Keratinocyte (primary cell): ENCODE measurements at places on chromosomes 7 and 10.

- no peak for DNase-seq
These were observed 61.9 kb downstream of the KLHDC10 start for GRCh38 chr7:130131964-130132875.

DNA sequence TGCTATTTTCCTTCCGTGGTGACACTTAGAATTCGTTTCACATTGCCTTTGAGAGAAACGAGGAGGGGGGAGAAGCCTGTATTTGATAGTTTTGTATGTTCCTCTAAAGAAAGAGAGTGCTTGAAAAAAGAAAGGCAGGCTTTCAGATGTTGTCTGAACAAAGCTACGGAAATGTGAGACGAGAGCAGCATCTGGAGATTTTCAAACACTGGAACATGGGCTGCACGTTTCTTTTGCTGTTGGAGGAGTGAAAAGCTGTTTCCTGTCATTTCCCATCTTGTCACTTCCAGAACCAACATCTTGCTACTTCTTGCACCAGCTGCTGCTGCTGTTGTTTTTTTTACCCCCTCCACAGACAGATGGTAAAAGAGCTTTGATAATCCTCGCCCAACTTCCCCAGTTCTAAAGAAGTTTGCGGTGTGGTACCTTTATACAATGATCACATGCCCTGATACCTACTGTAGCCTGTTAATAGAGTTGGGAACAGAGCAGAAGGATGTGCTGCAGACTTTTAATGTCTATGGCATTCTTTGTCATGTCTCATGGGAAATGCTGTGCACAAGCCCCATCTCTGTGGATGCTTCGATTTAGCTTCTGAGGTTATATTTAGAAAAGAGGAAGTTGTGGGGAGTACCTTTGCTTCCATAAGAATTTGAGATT is 408.1 kb downstream of the AUTS2 start:
- no peak for DNase-seq

GRCh38 chr7:122884186-122884585 is 2.1 kb downstream of the CADPS2 start:
- no peak for DNase-seq

- no peak for DNase-seq
These were observed 1029.5 kb upstream of the LRRN3 start for GRCh38 chr7:110061387-110061786.

DNA sequence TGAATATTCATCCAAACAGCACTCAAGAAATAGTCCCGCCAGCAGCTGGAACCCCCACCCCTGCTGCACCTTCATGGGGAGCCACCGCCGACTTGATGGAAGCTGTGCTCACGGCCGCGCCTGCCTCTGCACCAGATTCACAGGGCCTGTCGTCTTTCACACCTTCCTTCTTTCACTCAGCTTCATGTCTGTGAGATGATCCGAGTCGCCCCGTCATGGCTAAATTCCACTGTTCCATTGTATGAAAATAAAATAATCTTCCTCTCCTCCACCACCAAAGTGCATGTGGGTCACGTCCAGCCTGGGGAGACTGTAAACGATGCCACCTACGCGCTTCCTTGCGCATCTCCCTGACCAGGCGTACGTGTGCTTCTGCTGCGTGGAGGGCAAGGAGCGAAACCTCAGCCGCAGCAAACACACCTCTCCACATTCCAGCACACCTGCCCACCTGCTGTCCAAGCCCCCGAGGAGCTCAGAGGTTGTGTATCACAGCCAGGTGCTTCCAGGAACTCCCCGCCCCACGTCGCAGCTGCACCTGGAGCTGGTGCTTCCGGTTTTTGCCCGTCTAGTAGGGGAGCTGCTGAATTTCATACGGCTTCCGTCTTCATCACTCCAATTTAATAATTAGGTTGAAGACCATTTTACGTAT is 137.0 kb downstream of the PTPRN2 start:
- no peak for DNase-seq

DNA sequence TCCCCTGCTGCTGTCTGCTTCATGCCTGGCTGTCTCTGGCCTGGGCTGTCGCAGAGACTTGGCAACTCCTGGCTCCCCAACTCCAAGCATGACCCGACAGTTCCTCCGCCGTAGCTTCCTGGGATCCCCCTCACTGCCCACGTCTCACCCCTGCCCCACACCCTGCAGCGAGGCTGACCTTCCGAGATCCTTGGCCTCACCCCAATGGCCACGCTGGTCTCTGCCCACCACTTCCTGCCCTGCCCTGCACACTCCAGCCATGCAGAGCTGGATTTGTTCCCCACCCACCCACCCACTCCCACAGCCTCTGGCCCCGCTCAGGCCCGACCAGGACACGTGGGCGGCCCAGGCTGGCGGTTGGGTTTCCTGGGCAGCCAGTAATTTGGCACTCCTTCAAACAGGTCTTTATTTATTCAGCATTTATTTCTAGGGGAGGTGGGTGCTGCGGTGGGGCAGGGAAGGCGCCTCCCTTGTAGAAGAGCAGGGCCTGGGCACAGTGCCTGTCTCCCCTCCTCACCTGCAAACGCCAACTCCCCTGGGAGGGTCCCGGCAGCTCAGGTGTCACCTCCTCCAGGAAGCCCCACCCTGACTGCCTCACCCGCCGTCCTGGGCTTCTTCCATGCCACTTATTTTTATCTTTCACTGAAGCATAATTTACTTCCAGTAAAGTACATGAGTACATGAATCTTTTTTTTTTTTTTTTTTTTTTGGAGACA is 25.5 kb downstream of the GTF2IRD1 start:
- DNase-seq: no peak

DNA sequence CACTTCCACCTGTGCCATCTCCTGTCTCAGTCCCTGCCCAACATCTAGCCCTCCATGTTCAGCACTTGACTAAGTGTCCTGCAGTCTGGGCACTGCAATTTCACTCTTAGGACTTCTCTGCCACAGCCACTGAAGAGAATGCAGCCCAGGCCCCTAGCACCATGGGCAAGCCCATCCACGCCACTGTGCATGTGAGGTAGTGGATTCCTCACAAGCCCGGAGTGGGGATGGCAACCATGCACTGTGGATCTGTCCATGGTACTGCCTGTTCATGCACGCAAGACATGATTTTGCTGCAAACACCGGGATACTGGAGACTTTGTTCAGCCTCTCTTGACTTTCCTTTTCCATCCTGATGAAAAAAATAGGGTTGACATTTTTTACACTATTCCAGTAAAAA is 12.3 kb downstream of the DDC start:
- no peak for DNase-seq

GRCh38 chr10:109959259-109960145 is 36.2 kb upstream of the XPNPEP1 start:
- no peak for DNase-seq

DNA sequence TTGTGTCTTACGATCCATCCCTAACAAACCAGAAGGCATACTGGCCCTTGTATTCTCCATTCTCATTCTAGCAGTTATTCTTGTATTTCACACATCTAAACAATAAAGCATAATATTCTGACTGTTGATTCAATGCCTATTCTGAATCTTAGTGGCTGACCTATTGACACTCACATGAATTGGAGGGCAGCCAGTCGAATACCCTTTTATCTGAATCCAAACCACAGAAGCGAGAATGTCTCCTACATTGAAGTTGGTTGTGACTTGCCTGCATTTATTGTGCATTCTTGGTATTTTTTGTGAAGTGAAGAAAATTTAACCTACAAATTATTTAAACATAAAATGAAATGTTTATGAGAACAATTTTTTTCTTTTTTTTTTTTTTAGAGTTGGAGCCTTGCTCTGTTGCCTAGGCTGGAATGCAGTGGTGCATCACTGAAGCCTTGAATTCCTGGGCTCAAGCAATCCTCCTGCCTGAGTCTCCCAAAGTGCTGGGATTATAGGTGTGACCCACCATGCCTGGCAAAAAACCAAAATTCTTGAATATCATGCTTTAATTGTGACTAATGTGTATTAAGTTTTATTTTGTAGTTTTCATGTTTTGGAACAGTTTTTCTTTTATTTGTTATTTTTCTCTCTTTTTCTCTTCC is 22.7 kb downstream of the EXOC4 start:
- no peak for DNase-seq

DNA sequence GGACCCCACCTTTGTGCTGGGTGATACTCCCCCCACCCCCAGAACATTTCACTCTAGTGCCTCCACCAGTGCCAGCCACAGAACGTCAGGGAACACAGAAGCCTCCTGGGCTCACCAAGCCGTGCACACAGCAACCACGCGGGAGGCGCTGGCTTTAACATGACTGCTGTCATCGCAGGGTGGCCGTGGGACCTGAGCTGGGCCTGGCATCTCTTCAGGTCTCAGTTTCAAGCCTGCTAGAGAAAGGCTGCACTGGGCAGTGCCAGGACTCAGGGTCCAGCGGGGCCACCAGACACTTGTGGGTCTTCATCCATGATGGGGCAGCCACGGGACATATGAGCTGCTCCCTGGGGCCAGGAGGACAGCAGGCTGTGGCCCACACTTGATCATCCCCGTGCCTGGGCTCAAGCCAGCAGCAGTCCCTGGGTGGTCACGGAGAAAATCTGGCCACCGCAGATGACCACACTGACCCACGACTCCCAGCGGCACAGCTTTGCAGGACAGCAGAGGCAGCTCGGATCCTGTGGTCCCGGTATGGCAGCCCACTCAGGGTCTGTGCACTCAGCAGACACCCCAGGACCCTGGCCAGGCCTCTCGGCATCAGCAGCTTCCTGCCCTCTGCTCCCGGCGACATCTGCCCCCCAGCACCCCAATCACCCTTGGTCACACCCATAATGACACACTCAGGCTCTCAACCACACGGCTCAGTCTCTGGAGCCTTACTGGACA is 44.2 kb downstream of the CAMK2B start:
- DNase-seq: no peak

- no peak for DNase-seq
These were observed 100.5 kb downstream of the GLRX3 start for GRCh38 chr10:130236711-130237110.

GRCh38 chr10:69961881-69962745 is 90.5 kb upstream of the MACROH2A2 start:
- no peak for DNase-seq

DNA sequence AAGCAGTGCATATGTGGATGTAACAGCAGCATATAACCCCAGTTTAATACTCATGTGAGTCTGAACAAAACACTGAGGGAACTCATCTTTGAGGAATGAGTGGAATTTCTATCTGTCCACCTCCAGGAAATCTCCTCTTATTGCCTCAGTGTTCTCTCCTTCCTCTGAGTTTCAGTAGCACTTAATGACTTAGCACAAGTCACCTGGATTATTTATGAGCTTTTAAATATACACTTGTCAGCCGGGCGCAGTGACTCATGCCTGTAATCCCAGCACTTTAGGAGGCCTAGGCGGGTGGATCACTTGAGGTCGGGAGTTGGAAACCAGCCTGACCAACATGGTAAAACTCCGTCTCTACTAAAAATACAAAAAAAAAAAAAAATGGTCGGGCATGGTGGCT is 4.3 kb downstream of the LRRC20 start:
- DNase-seq: peak; percentile 85

- DNase-seq: no peak
These were observed 26.3 kb downstream of the UNC5B start for GRCh38 chr10:71238626-71239025.

GRCh38 chr7:70353330-70353945 is 755.2 kb downstream of the AUTS2 start:
- no peak for DNase-seq

DNA sequence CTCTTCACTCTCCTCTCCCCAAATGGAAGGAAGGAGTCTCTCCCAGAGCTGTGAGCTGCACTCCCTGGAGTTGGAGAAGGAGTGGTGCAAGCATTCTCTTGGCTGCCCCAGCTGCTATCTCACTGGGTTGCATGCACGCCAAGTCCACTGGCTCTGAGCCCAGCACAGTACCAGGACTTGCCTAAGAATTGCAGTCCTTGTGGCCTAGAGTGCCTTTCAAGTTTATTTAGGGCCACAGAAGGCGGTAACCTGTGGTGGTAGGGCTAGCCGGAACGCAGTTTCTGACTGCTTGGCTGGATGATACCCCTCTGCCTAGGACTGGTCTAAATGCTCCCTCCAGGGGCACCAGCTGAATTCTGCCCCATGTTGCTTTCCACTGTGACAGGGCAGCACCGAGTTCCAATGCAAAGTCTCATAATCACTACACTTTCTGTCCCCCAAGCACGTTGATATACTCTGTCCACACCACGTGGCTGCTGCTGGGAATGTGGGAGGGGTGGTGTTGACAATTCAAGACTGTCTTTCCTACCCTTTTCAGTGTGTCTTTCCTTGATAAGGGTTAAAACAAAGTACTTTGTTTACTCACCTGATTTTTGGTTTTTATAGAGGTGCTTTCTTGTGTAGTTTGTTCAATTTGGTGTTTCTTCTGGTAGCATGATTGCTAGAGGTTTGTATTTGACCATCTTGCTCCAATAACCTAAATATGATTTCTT is 57.0 kb downstream of the PHTF2 start:
- DNase-seq: no peak

- no peak for DNase-seq
These were observed 666 bp upstream of the YAE1 start for GRCh38 chr7:39565538-39565937.

GRCh38 chr7:269721-270120 is 20.2 kb upstream of the FOXL3 start:
- DNase-seq: no peak

DNA sequence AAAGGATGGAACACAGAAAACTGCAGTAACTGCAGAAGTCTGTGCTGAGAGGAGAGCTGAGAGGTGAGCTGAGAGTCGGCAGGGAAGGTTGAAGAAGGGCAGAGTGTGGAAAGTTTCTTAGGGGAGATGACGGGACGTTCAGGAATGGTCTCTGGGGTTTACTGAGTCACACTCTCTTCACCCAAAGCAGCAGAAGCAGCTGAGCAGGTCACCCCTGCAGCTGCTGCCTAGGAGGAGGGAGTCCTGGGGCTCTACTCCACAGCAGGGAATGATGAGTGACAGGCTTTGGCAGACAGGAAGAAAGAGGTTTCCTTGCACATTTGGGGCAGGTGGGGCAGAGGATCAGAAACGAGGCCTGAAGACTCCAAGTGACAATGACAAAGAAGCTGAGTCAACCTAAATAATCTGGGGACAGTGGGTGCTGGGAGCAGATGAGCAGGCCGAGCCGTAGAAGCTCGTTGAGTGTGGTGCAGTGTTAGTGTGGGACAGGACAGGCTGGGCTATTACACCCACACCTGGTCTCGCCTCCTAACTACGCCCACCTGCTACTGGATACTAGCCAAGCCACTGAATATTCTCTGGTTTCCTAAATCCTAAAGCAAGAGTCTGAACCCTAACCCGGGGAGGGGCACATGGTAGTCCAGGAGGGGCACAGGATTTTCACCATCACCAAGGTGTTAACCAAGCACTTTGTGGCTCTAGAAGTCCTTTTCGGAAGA is 24.9 kb downstream of the BEND7 start:
- no peak for DNase-seq

DNA sequence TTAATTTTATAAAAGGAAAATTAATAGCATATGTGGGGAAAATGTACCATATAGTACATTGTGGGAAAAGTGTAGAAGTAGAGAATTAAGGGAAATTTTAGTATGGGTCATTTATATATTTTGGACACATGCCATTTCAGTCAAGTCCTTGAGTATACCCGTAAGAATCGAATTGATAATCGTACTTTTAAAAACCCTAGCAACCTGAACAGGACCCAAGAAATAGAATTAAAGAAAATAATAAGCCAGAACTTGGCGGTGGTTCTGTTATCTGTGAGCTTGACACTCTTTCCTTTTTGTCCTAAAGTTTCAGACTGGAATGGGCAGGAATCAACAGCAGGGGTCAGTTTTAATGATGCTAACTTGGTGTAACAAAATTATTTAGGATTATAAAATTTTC is 221.0 kb downstream of the CDK14 start:
- no peak for DNase-seq

- DNase-seq: no peak
These were observed 8.0 kb downstream of the VENTX start for GRCh38 chr10:133245439-133246235.

GRCh38 chr7:49860293-49860692 is 86.9 kb downstream of the VWC2 start:
- no peak for DNase-seq

GRCh38 chr7:30080818-30081217 is 52.6 kb downstream of the PLEKHA8 start:
- DNase-seq: no peak
